NCI-H1694 treated with DMSO at 0.1 percent for 48 hours (cell line): ENCODE measurements at places on chromosomes 1 and 21.

DNA sequence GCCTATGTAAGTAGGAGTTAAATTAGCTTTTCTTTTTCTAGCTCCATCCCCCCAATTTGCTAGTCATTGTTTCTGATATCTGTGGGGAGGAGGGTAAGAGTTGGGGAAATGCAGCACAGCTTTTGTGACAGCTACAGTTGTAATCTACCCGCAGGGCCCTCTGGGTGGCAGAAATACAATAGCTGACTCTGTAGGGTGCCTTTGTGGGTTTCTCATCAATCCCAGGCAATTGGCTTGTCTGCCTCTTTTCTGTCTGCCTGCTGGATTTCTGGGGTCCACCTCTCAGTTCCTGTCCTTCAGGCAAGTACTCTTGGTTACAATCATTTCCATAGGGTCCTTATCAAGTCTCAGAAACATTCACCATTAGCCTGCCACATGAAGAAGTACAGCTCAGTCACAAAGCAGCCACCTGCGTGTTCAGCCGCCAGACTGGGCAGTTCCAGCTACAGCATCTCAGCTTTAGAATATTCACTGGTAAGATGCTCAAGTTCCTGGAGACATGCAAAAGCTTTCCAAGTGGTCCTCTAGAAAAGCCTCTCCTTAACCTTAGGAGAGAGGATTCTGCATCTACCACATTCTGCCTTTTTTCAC, 19.2 kb upstream of the SLC44A5 start:
- no peak for DNase-seq

GRCh38 chr1:219538886-219539285, 74.0 kb downstream of the ZC3H11B start:
- no peak for DNase-seq

GRCh38 chr1:59295618-59296017, 1.3 kb upstream of the FGGY start:
- DNase-seq = no peak

- DNase-seq = no peak
These were observed 337.2 kb downstream of the LTN1 start for GRCh38 chr21:28655471-28655870.

DNA sequence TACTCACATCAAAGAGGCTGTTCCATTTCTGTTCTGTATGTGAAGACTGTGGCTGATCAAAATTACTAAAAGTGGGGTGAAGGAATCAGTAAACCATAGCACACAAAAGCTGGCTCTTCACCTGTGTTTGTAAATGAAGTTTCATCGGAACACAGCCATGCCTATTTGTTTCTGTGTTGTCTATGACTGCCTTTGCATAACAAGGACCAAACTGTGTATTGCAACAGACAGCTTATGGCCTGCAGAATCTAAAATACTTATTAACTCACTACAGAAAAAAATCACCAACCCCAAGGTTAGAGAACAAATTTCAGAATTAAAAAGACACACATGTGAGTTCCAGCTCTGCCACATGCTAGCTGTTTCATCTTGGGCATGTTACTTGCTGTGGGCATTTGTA, 163.9 kb downstream of the LYPLAL1 start:
- DNase-seq = no peak

GRCh38 chr1:178672434-178672833, 52.6 kb upstream of the RALGPS2 start:
- no peak for DNase-seq

- no peak for DNase-seq
These were observed 19.5 kb downstream of the FAAH start for GRCh38 chr1:46413596-46413985.

DNA sequence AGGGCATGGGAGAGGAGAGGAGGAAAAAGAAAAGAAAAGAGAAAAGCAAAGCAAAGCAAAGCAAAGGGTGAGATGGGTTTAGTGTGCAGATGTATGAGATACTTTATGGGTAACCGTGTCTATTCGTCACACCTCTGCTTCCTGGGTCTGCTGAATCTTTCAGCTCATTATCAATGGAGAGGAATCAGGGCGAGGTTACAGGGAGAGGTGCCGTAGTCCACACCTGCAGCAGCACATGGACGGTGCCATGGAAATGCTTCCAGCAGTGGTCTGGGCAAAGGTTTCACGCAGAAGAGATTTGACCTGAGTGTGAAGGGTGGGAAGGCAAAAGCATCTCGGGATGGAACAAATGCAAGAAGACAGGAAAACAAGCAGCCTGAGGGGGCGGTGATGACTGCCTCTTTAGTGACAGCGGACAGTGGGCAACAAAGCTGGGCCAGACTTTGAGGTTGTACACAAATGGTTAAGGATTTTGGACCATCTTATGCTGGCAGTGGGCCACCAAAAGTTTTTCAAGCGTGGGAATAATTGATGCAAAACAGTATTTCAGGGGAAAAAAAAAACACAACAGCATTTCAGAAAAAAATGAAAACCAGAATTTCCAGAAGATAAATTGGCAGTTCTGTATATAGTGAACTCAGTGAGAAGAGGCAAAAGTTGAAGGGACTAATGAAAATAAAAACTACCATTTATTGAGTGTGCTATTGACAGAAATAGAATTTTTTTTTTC, 19.5 kb upstream of the SRP9 start:
- no peak for DNase-seq

GRCh38 chr1:29289493-29289892, 53.2 kb downstream of the PTPRU start:
- no peak for DNase-seq

GRCh38 chr1:89347296-89347695, 16.6 kb upstream of the GBP6 start:
- DNase-seq = no peak

- DNase-seq = no peak
These were observed 130.8 kb downstream of the PCBP3 start for GRCh38 chr21:45774291-45774690.
